Stimulated activated naive CD4-positive, alpha-beta T cell treated with Interleukin-2 at 50 U/mL for 16 hours (primary cell): ENCODE measurements at places on chromosomes 7 and 10.

GRCh38 chr7:11120068-11120664 lies 146.5 kb downstream of the PHF14 start:
- DNase-seq, result no peak

DNA sequence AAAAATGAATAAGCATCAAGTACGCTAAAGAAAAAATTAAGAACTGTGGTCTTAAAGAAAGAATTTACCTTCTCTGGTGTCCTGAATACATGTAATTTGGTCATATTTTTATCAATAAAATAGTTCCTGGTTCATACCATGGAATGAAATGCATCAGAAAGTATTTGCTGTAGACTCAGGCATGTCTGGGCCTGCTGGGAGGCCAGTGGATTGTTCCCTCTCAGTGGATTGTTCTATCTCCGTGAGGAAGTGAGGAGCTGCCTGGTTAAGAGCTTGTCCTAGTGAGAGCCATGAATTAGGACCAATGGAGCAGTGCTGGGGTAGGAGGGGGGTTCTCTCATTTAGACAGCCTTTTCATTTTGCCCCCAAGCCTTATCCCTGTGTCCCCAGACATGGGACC lies 211.7 kb upstream of the HABP2 start:
- DNase-seq, result no peak

- DNase-seq, result no peak
Measured at GRCh38 chr7:140239653-140239935, 62.8 kb upstream of the KDM7A start.

DNA sequence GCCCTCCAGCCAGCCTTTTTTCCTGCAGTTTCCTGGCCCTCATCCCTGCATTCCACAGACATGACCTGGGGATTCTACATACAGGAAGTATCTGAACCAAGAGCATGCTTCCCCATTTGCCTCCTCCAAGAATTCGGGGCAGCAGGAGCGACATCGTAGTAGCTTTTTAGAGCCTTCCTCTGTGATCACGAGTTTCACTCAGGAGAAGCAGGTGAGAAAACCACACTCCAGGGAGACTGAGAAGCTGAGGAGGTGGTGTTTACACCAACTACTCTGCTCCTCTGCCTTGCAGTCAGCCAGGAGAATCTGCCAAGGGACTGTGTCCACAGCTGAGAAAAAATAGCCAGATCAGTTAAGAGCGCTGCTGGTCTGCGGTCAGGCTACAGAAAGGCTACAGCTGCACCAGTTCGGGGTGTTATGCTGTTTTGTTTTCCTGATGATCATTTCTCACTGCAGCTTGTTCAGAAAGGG lies 54.1 kb downstream of the HSPA12A start:
- no peak for DNase-seq

GRCh38 chr10:130453036-130453720 lies 317.0 kb downstream of the GLRX3 start:
- no peak for DNase-seq

DNA sequence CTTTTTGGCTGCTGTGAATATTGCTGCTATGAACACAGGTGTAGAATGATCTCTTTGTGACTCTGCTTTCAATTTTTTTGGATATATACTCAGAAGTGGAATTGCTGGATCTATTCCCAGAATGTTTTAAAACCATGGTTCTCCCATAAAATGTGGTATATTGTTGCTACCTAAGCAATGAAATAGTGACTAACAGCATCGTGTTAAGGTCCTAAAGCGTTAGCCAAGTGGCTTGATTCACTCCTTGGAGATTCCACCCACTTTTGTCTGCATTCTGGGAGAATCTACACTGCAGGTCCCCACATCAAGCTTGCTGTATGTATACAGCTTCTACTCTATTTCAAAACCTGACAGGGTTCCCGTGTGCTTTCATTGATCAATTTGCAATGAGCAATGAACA lies 105.6 kb downstream of the CDK6 start:
- DNase-seq, result no peak

- no peak for DNase-seq
Measured at GRCh38 chr7:114937446-114937845, 15.6 kb downstream of the MDFIC start.

GRCh38 chr10:108736111-108736510 lies 1187.2 kb downstream of the XPNPEP1 start:
- DNase-seq, result no peak

DNA sequence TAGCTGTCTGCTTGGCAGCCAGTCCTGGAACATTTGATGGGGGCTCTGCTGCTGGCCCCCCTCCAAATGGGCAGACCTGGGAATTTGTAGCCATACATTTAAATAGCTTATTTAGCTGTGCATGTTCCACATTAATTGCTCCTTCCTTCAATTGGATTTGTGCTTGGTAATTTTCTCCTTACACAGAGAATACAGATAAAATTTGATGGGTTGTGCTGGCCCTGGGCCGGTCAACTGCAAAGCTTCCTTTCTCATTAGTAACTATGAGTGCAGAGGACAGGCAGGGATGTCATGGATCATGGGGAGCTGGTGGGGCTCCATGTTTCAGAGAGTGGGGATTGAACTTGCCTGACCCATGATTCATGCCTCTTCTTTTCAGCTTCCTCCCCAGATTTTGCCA lies 201.5 kb upstream of the GHITM start:
- DNase-seq, result no peak

- DNase-seq, result no peak
Measured at GRCh38 chr7:17055596-17055995, 173.8 kb upstream of the AGR3 start.

DNA sequence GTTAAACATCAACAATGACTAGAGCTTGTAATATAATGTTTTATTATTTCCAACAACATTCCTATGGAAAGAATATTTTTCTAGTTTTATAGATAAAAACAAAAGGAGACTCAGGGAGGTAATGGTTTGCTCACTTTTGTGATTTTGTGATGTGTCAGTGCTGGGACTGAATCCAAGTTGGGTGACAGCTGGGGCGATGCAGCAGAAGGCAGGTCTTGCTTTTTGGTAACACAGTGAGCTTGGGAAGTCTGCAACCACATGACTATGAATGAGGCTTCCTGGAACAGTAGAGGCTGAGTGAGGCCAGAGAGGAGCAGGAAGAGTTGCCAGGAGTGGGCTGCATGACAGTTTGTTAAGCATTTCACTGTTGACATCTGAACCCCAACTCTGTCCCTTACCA lies 4.9 kb upstream of the YKT6 start:
- no peak for DNase-seq

DNA sequence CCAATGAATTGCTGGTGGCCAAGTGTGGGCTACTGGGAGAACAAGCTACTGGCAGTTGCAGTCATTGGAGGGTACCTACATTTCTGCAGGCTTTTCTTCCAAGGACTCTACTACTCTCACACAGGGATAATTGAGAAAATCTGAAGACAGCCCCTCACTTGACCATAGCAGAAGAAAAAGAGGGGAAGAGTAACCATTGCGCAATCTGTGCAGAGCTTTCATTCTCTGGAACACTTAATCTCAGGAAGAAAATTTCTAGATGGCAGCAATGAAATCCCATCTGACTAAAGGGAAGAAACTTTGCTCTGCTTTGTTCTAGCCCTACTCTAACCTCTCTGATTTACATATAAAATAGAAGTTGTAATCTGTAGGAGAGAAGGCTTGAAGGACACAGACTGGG lies 1239.6 kb upstream of the SORCS1 start:
- no peak for DNase-seq

GRCh38 chr7:127690806-127691205 lies 38.8 kb downstream of the SND1 start:
- no peak for DNase-seq

DNA sequence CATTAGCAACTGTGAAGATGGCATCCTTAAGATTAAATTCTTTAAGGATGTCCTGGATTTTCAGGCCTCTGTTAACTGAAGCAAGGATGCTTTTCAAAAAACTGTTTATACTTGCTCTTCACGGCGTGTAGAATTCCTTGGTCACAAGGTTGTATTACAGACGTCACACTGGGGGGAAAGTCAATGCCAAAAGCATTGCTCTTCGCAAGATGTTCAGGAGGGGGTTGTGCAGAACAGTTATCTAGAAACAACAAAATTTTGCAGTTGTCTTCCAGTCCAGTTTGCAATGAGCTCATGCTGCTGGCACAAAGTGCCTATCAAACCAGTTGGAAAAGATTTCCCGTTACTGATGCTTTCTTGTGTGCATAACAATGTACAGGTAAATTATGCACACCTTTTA lies 8.2 kb upstream of the KIF20B start:
- no peak for DNase-seq

- no peak for DNase-seq
Measured at GRCh38 chr10:70498970-70499835, 20.6 kb downstream of the PALD1 start.

DNA sequence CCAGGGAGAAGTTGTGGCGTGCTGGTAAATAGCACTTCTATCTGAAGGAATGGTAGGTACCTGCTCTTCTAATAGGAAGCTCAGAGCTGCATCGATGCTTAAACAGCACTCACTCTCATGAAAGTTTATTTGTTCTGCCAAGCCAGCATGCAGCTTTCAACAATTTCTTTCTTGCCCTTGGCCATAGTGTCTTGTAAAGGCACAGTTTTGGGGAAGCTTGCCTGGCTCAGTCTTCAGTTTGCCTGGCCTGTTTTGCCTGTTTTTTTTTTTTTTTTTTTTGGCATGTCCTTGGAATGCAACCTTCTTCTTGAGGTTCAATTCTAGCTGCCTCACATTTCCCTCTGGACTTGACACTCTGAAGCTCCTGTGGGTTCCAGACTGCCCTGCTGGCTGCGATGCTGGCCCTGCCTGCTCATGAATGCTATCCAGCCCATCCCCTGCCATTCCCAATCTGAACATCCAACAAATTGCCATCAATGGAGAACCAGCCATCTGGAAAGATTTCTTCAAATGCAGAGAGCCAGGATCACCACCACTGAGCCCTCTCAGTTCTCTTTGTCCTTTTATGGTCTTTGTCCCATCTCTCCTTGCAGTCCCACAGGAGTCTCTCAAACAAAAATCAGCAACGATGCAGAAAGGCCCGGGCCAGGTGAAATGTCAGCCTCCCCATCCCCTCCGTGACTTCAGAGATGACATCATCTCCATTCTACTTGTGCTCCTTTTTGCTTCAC lies 133.9 kb downstream of the ANLN start:
- no peak for DNase-seq

DNA sequence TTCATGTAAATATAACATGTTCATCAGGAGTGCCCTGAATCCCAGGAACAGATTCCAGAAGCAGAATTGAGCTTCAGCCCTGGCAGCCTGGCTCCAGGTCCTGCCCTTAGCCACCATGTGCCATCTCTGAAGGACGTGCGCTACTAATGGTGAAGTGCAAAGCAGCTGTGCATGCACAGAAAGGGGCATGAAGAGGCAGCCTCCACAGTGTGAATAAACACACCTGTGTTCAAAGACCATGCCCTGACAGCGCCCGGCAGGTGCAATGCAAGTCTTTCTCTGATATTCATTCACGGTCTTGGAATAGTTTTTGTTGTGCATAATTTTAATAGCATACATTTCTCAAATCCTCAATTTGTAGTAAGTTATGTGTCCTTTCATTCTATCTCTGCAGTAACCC lies 250.4 kb upstream of the TCERG1L start:
- no peak for DNase-seq

DNA sequence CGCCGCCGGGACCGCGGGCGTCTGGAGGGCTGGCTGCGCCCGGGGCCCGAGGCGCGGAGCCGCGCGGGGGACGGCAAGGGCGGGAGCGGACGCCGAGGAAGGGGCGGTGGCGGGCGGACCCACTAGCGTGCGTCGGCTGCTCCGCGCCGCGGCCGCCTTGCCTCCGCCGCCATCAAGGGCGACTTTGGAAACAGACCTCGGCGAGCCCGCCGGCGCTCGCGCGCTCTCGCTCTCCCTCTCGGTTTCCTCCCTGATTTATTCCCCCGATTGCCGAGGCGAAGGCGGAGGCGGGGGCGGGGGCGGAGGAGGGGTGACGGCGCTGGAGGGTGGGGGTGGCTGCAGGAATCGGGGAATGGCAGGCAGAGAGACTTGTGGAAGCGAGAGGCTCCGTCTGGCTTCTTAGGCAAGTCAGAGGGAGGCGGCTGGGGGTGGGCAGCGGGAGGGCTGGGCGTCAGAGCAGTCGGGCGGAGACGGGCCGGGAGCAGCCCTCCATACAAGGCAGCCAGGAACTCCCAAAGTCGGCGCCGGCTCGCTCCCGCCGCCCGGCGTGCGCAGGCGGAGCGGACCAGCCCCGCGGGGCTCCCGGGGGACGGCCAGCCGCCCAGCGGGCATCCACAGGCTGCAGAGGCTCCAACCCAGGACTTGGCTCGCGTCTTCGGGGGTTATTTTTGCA lies at the start of gene CACNA2D1:
CACNA2D1 (minus strand) TSS at position 231 of the 673 bp plus-strand sequence.
- DNase-seq, result no peak

DNA sequence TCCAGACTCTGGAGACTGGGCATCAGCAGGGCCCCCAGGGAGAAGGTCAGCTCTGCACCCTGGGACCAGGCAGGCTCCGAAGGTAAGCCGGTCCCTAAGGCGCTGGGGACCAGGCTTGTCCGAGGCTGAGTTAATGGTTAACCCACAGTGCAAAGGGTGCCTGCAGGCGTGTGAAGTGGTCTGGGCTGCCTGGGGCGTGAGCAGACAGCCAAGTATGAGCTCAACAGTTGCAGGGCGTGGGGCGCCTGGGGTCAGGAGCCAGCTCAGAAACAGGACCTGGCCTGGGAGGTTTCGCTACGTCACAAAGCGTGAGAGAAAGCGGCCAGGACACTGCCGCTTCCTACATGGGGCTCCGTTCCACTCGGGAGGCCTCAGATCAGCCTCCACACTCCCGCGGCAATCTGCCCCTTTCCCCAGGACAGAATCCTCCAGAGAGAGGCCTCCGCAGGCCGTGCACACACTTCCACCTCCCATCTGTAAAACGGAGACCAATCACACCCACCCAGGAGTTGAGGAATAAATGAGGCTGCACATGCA lies 16.0 kb downstream of the PDGFA start:
- DNase-seq, result no peak

- no peak for DNase-seq
Measured at GRCh38 chr10:115049960-115050359, 43.2 kb upstream of the ATRNL1 start.

- no peak for DNase-seq
Measured at GRCh38 chr10:103491729-103492364, 1.7 kb upstream of the NEURL1 start.

DNA sequence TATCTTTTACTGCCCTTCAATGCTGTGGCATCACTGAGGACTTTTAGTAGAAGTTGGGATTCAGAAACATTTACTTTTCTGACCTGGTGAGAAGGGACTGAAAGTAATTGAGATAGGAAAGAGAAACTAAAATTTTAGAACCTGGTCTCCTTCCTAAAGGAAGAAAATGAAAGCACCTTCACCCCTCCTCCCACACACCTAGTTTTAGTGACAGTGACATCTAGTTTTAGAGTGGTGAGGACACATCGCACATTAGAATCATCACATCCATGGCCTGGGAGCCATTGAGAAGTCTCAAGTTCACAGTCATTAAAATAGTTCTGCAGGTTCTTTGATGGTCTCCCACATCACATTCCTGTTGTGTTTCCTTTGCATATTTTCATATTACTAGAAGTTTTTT lies 16.1 kb downstream of the TAS2R41 start:
- DNase-seq, result no peak

DNA sequence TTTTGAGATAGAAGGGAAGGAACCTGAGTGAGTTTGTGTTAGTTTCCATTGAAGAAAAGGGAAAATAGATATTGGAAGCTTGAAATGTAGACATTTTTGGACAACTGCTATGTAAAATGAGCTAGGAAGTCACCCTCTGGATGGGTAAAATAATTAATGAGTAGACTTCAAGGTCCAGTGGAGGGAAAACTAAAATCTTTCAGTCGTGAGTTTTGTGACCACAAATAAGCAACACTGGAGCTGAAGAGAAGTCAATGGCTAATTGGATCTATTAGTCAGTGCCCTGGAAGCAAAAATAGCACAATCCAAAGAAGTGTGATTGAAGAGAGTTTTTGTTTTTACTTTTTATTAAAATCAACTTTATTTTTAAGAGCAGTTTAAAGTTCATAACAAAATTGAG lies 123.4 kb downstream of the MYO3A start:
- no peak for DNase-seq

- DNase-seq, result no peak
Measured at GRCh38 chr7:7330997-7331396, 148.7 kb downstream of the C1GALT1 start.
